ENCODE measurements at places on chromosomes 1 and 21. TPM values are rescaled to one million over a fixed set of nuclear protein-coding genes. Genes with fewer than 3 reads are reported as not detected.
A peak's percentile ranks its signal among the peaks of the same experiment; 100 is the strongest.

DNA sequence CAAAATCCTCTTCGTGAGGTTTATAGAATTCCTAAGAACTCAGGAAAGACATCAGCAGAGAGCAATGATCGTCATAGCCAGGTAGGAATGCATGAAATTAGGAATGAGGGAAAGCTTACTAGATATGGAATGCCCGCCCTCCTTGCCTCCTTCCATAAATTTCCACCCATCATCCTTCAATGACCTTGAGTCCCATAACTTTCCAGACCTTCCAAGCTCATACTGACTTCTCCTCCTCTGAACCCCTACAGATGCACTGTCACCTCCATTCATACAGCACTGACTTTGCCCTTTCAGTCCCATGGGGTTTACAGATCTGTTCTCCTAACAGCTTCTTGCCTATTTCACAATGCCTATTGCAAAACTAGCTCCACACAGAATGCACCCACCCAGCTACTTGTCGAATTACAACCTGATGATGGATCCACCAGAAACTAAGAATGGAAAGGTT lies 23.8 kb upstream of the PPP1R15B start:
- peak; percentile 62 for DNase-seq

DNA sequence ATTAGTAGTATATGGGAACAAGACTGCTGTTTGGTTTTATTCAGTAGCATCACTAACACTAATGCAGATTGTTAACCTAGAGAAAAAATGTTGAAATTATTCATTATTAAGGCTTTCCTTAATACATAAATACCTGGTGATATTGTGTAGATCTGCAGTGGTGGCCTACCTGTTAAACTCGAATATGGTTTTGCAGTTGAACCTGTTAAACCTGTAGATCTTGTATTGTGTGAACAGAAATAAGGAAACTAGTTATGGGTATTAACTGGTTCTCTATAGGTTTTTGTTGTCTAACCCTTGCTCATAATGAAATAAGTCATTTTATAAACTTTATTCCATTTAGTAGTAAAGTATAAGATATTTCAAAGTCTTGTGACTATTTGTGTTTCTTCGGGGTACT lies 23.9 kb downstream of the PKN2 start:
- no peak for DNase-seq

DNA sequence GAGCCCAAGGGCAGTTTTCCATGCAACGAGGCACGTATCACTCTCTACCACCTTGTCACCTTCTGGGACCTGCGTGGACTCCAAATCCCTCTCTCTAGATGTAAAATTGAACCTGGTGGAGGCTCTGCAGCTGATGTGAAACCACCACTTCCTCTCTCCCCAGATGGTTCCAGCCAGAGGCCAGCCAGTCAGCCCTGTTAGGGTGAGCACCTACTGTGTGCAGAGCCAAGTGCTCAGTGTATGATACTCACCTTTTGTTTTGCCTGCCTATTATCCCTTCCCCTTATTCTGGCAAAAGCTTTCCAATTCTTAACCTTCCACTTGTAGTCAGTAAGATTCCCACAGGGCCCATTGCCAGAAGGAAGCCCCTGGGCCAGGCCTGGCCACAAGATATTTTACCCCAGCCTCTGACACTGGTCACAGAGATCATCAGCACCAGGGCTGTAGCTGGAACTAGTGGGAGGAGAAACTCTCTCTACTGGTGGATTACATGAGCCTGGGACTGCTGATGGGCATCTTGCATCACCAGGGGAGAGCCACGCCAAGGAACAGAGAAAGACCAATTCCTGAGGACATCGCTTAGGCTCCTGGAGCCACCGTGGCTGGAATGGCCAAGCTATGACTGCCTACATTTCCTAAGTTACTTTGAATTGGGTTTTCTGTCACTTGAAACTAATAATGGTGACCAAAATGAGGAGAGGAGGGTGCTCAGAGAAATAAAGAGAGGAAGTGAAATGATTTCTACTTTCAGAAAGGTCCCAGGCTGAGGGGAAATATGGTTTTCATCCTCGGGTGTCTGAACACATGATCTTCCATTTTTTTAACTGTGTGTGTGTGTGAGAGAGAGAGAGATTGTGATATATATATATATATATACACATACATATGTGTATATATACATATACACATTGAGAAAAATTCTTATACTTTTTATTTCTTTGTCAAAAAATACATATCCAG lies 26.6 kb upstream of the RD3 start:
- DNase-seq: no peak

DNA sequence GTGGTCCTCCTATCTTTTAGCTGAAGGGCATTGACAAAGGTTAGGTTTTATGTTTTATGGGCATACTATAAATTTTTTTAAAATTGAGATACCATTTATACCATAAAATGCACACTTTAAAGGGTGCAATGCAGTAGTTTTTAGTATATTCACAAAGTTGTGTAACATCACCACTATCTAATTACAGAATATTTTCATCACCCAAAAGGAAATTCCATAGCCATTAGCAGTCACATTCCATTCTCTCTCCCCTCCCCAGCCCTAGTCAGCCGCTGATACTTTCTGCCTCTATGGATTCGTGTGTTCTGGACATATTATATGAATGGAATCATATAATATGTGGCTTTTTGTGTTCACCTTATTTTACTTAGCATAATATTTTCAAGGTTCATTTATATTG lies 135.8 kb upstream of the B3GALT2 start:
- peak; percentile 72 for DNase-seq

DNA sequence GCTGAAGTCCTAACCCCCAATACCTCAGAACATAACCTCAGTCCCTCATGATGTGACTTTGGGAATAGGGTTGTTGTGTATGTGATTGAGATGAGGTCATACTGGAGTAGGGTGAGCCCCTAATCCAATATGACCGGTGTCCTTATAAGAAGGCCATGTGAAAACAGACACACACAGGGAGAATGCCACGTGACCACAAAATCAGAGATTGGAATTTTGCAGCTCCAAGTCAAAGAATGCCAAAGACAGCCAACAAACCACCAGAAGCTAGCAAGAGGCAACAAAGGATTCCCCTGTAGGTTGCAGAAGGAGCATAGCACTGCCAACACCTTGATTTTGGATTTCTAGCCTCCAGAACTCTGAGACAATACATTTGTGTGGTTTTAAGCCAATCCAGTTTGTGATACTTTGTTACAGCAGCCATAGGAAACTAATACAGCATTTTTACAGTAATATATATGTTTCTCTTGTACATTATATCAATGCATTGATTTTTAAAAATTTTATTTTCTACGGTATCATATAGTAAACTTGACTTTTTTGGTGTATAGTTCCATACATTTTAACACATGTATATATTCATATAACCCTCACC lies 5.4 kb downstream of the ZSWIM5 start:
- DNase-seq: no peak

DNA sequence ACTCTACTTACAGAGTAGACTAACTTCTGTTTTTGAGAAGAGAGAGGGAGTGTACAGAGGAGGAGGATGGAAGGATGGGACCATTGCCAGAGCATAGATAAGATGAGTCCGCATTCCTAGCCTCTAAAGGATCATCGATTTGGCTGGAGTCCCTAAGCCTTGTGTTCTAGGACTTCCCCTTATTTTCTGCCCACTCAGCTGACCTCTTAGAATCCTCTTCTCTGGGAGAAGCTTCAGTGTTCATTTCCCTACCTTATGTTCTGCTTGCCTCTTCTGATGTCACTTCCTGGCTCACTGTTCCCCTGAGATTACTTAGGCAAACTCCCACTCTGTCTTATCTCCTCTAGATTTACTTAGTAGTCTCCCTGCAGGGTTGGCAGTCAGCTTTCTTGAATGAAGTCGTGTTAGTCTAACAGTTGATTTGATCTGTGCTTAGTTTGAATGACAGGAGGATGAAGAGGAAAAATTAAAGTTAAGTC lies 156.7 kb downstream of the SYT2 start:
- no peak for DNase-seq

- DNase-seq: no peak
Observed at GRCh38 chr1:77336729-77337128, 54.9 kb downstream of the AK5 start.

GRCh38 chr1:212488436-212489283 lies 55.9 kb downstream of the NENF start:
- peak; percentile 83 for DNase-seq

DNA sequence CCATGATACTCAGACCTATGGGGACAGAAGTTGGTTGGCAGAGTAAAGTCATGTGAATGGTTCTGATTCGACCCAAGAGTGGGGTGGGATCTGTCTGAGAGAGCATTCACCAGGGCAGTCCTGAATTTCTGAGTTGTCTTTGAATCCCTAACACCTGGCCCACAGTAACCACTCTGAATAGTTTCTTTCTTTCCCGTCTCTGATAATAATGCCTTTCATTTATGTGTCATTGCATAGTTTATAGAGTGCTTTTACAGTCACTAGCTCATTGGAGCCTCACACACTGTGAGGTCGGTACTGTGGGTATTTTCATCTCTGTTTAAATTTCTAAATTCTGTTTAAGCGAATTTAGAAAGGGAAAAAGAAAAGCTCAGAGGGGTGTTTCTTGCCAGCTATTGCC lies 147.1 kb downstream of the C1orf21 start:
- DNase-seq: no peak

DNA sequence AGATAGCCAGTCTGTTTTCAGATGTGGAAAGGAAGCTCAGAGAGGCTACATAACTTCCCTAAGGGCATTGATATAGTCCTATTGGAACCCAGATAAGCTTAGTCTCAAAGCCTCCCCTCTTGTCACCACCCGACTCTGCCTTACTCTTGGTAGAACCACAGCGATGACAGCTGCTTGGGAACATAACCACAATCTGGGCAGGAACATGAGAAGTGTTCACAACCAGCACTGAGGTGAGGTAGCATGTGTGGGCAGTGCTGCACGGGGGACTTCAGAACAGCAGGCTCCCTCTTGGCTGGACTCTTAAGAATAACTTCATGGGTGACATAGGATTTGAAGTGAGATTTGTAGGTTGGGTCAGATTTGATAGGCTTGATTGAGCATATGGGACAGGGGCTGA lies 9.3 kb upstream of the S100A10 start:
- DNase-seq: no peak

DNA sequence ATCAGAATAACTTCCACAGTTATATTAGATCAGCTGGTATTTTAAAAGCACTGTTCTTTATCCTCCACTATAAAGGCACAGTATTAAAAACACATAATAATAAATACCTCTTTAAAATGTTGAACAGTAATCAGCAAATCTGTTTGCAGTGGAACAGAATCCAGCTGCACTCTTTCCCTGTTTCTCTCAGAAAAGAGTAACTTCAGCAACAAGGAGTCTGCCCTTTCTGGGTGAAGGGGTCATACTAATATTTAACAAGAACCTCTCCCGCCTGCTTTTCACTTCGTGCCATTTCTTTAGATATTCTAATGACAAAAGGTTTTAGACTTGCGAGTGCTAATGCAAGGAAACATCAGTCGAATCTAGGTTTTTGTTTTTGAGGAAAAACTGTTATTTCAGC lies 194.2 kb upstream of the FMN2 start:
- DNase-seq: no peak

- no peak for DNase-seq
Observed at GRCh38 chr1:111101854-111102642, 37.8 kb downstream of the DRAM2 start.

DNA sequence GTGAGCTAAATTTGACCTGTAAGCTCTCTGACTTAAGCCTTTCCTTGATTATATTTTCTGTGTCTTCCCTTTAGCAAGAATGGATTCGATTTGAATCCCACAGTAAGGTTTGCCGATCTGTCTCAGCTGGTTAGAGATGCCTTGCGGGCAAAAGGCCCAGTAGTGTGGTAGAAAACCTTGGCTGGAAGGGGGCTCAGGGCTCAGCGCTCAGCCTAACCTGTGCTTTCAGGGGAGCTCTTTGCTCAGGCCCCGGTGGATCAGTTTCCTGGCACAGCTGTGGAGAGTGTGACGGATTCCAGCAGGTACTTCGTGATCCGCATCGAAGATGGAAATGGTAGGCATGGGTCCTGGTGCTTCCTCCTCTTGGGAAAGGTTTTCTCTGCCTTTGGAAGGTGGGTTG lies 7.1 kb downstream of the NECAP2 start:
- no peak for DNase-seq

GRCh38 chr1:151828921-151829320 lies 2.7 kb downstream of the RORC start:
- DNase-seq: no peak

- no peak for DNase-seq
Observed at GRCh38 chr1:40438391-40439015, 11.8 kb upstream of the ZFP69B start.

RGSL1 gene
- not detected for total RNA-seq

OPRD1 gene
- total RNA-seq: not detected

ACTN2 gene
- total RNA-seq: 0.25 TPM

IVNS1ABP gene
- 56.3 TPM for total RNA-seq

MACF1 gene
- 35.9 TPM for total RNA-seq

LORICRIN gene
- not detected for total RNA-seq

PAQR7 gene
- 4.5 TPM for total RNA-seq

Measured in NCI-H460 (cell line).